Stimulated activated CD8-positive, alpha-beta memory T cell treated with anti-CD3 and anti-CD28 coated beads, Interleukin-12 subunit alpha, Interleukin-12 subunit beta, amount 100 ng/mL, for 1 hour (primary cell): ENCODE measurements at places on chromosomes 7 and 10.

DNA sequence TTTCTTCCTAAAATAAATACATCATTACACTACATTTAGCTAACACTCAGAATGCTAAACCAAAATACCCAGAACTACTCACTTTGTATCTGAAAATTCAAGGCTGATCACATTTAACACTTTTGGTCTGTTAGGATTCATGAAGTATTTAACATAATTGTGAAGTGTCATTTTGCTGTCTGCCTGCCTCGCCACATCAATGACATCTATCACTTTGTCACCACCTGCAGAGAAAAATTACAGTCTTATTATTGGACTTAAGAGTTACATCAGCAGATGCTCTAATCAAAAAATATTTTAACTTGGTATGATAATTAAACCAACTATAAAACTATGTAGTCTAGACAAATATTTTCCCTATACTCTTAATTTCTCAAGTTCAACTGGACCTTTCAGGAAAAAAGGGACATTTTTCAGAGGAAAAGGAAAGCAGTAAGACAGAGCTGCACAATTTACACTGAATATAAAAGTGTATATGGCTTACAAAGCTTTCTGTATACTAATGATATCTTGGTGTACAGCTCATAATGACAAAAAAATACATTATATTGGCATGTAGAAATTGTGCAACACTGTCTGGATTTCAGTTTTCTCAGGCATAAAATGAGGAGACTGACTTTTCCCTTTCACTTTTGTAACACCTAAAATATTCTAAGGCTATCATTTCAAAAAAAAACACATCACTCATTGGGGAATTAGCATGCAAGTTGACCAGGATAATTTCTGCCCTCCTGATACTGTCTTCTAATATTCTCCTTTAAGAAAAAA, 49.2 kb downstream of the KDM7A start:
- DNase-seq = no peak

- no peak for DNase-seq
These were observed 493 bp downstream of the WDR91 start for GRCh38 chr7:135210888-135211178.

- no peak for DNase-seq
These were observed 445.2 kb downstream of the DNAJB6 start for GRCh38 chr7:157782041-157782440.

GRCh38 chr10:124220971-124221355, 127.6 kb upstream of the CHST15 start:
- no peak for DNase-seq

- no peak for DNase-seq
These were observed 42.1 kb upstream of the ANAPC16 start for GRCh38 chr10:72173619-72174296.

DNA sequence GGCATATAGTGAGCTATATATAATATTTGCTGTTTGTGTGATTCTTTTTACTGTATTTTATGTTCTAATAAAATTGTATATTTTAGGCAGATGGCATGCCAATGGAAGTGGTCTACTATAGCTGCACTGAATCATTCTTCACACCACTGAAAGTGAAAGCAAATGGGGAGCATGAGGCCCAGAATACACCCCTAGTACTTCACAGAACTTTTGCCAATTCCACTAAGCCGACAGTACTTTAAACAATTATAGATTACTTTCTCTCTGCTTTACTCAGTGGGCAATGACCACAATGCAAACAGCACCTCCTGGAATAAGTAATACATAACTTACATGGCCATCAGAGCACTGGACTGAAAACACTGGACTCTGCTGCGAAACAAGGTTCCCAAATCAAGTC, 70.2 kb downstream of the ANKRD26 start:
- DNase-seq = no peak

- no peak for DNase-seq
These were observed 39.6 kb upstream of the DNAJB6 start for GRCh38 chr7:157297185-157297584.

DNA sequence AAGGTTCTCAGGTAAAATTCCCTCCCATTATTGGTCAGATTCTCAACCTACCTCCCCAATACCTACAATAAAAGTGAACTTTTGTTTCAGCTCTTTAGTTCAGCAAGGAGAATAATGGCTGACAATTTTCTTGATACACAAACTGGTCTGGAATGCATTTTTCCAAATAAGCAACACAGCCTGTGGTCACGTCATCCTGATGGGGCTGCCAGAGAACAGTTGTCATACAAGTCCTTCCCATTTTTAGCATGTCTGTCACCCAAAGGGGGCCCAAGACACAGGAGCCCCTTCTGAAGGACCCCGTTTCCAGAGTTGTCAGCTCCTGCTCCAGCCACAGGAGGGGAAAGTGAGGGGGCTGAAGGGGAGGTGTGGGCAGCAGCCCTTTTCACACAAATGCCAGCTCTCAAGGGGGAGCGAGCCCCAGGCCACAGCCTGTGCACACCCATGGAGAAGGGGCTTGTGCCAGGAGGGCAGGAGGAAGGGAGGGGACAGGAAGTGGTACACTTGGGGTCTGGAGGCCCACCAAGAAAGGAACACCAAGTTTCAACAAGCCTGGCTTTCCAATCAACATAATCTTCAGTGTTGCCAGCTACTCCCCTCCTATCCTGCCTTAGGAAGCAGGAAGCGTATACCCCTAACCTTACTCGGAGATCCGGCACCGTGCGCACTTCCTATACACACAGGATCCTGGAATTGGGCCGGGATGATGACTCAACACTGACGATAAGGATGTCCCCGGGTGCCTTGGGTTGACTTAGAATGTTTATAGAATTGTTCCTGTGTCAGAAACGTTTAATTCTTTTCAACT, 43.4 kb upstream of the PDLIM1 start:
- no peak for DNase-seq

- no peak for DNase-seq
These were observed 93.6 kb downstream of the NHLRC2 start for GRCh38 chr10:113948048-113948447.

GRCh38 chr7:130009848-130010688, 41.1 kb downstream of the ZC3HC1 start:
- DNase-seq = no peak

DNA sequence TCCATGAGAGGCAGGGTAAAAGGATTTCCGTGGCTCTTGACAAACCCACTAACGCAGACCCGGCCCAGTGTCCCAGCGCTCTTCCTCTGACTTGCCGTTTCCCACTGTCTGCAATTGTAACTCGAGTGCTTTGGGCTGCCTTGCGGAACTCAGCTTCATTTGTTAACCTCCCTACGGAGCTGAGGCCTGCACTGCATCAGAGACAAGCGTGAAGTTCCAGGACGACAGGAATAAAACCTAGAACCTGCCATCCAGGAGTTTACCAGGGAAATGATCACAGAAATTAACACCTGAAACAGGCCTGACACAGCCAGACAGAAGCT, 76.2 kb downstream of the SFMBT2 start:
- no peak for DNase-seq

GRCh38 chr7:20238754-20239324, 21.7 kb upstream of the MACC1 start:
- no peak for DNase-seq

DNA sequence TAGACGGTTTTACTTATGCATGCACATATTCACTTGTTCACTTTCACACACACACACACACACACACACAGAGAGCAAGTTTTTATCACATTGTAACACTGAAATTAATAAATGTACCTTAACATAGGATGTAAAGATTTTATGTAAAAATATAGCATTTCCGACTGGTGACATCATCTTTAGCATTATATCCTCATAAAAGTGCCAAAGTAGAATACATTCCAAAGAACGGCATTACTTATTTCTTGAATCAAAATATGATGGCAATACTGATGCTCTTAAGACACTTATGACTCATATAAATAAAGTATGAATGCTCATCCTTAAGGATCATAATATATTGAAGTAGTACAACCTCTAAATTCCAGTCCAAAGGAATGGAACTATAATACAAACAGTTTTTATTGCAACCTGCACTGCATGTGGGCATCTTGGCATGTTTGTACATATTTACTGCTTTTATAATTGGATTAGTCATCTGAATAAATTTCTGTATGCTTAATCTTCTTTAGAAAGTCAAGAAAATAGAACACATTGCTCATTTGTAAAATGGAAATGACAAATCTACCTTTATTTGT, 290.0 kb upstream of the SEMA3A start:
- no peak for DNase-seq

DNA sequence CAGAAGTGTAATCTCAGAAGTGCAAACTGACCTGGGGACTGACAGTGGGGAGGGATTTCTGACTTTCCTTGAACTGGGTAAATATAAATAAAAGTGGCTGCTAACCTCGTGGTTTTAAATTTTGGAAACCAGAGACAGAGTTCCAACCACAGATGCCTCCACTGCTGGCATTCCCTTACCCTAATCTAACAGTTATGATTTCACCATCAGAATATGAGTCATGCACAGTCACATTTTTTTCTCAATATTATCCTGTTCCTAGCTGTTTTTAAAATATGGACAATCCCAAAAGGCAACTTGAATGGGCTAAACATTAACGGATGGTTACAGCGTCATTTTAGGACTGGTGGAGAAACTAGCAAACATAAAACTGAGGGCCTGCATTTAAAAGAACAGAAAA, 264.3 kb upstream of the INHBA start:
- no peak for DNase-seq

GRCh38 chr10:65348637-65349036, 1577.2 kb upstream of the LRRTM3 start:
- no peak for DNase-seq

DNA sequence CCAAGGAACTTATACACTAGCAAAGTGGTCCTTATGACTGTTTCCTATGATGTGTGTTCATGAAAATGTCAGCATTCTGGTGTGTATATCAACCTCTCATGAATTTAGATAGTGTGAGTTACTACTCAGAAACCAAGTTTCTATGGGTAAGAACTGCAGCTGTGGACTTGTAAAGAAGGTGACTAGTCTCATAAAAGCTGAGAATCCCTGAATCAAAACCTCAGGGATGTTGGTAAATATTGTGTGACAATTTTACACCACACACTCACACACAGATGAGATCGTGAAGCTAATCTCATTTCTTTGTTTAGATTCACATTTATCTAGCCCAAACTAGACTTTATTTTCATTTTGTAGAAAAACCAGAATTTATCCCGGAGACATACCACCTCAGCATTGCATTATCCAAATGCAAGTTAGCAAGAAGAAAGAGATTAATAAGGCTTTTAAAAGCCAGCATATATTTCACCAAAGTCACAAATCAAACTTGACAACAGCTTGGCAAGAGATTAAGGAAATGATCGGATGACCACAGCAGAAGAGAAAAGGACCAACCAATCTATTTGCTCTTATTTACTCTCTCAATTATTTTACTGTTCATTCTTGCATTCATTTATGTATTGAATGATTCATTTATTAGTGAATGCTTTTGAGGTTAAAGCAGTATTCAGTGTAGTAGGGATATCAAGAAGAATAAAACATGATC, 92.9 kb downstream of the PLXDC2 start:
- DNase-seq = no peak

GRCh38 chr7:76023002-76023401, 24.8 kb downstream of the STYXL1 start:
- no peak for DNase-seq

DNA sequence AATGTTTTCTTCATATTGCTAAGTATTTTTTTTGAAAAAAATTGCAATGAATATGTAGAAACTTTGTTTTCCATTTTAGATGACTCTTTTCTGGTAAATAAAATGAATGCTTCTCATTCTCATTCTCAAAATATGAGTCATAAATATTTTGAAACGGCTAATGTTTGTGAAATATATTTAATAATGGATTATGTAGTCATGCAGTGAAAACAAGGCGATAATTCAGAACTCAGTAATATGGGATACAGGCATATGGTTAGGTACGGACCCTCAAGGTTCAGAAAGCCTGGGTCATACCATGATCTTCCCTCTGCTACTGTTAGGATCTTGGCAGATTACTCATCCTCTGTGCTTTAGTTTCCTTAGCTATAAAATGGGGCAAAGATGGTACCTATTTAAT, 46.2 kb upstream of the SLC39A12 start:
- DNase-seq = no peak

DNA sequence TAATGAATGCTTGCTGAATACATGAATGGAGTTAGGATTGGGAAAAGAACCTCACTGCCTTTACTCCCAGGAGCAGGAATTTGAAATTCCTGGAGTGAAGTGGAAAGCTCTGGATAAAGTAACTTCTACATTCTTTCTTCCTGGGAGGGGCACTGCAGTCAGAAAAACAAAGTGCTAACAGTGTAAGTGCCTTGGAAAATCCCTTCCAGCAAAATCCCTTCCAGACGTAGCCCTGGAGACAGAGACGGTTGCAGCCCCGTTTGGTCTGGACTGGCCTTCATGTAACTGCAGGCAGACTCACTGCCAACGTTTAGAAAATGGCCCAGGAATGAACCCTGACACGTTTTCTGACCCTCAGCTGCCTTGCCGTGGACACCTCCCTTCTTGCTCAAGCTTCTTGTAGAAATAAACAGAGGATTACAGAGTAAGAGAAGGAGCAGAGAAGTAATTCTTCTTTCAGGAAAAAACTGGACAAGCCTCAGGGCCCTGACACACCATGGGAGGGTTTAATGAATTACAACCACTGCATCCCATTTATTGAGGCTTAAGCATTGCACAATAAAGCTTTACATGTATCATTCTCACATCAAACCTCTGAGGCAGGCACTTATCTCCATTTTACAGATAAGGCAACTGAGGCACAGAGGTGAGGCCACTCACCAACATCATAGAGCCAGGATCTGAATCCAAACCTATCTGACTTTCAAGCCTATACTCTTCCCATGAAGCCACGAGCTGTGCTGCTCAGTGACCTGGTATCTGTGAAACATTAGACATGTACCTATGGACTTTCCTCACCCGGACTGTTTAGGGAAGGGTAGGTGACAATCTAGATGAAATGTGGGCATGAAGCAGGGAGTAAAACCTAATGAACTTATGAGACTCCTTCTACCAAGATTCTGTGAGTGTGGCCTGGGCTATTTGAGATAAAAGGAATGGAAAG, 7.8 kb downstream of the ITPRIP start:
- DNase-seq = no peak

DNA sequence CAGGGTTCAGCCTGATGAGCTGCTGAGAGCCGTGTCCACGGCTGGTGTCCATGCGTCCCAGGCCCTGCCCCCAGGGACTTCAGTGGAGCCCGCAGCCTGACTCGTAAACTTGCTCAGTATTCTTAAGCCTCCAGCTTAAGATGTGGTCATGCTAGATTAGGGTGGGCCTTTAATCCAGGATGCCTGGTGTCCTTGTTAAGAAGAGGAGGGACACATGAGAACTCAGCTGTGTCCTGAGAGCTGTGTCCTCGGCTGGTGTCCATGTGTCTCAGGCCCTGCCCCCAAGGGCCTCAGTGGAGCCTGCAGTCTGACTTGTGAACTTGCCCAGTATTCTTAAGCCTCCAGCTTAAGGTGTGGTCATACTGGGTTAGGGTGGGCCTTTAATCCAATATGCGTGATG, 23.0 kb downstream of the DOCK1 start:
- no peak for DNase-seq

- no peak for DNase-seq
These were observed 150.5 kb downstream of the THSD7A start for GRCh38 chr7:11681461-11681860.
